Stimulated activated CD8-positive, alpha-beta memory T cell treated with anti-CD3 and anti-CD28 coated beads, Interleukin-4, amount 100 ng/mL, for 4 hours (primary cell): ENCODE measurements at places on chromosomes 16 and 17.

DNA sequence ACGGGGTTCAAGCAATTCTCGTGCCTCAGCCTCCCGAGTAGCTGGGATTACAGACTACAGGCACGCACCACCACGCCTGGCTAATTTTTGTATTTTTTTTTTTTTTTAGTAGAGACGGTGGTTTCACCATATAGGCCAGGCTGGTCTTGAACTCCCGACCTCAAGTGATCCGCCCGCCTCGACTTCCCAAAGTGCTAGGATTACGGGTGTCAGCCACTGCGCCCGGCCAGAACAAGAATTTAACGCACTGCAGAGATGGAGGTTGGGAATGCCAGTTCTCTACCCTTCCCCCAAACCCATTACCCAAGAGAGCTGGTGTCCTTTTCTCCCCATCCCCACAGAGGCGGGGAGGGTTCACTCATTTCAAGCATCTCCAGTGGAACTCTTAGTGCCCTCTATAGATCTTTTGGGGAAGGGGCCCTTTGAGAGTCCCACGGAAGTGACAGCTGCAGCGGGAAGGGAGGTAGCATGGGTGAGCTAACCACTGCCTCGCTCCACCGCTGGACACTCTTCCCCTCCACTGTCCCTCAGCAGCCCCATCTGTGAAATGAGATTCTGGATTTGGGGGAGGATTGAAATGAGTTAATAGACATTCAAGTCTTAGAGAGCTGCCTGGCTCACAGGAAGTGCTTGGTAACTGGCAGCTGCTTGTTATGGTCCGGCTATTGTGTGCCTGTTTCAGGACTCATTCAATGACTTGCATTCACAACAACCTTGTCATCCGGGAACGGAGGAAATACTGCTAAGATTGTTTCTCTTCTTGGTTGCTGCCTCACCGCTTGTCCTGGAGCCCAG lies 3.5 kb upstream of the UBALD2 start:
- no peak for DNase-seq

GRCh38 chr16:67100569-67101310 lies 9.0 kb upstream of the PHAF1 start:
- DNase-seq, result no peak

DNA sequence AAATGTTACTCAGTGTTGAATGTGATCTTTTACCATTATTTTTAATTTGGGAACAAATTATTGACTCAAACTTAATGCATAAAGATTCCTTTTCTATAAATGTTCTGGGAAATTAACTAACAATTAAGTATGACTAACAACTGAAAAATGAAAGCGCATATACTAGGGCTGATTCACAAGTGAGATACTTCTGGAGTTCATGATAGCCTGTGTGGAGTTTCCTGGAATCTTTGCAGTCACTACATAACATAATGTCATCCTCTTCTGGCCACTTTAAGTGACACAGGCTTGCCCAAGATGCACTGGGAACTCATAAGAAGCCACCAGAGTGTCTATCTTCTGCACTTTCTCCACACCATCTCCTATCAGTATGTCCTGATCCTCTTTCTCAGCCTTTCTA lies 450.3 kb upstream of the CDH11 start:
- DNase-seq, result no peak

GRCh38 chr16:72092832-72093447 lies 480 bp downstream of the TXNL4B start:
- DNase-seq, result no peak

GRCh38 chr16:12794486-12795387 lies 8.9 kb downstream of the CPPED1 start:
- DNase-seq, result no peak

DNA sequence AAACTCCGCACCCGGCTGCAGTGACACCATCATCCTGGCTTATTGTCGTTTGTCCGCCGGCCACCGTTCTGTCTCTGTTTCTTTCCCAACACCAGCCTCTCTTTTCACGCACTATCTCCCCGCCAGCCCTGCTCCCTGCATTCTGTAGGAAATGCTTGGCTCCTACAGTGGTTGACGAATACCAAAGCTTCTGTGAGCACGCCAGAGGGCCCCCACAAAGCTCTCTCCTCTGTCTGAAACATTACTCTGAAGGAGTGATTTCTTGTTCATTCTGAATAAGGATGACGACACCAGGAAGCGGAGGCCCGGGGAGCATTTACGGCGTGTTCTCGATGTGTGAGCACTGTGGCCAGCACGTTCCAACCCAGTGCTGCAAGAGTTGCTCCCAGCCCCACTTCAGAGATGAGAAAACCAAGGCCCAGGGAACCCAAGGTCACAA lies 58.8 kb downstream of the ADCY9 start:
- DNase-seq, result no peak

- DNase-seq, result no peak
Measured at GRCh38 chr17:57113656-57114055, 28.6 kb downstream of the AKAP1 start.

- no peak for DNase-seq
Measured at GRCh38 chr17:60941028-60941427, 263.4 kb downstream of the BCAS3 start.

DNA sequence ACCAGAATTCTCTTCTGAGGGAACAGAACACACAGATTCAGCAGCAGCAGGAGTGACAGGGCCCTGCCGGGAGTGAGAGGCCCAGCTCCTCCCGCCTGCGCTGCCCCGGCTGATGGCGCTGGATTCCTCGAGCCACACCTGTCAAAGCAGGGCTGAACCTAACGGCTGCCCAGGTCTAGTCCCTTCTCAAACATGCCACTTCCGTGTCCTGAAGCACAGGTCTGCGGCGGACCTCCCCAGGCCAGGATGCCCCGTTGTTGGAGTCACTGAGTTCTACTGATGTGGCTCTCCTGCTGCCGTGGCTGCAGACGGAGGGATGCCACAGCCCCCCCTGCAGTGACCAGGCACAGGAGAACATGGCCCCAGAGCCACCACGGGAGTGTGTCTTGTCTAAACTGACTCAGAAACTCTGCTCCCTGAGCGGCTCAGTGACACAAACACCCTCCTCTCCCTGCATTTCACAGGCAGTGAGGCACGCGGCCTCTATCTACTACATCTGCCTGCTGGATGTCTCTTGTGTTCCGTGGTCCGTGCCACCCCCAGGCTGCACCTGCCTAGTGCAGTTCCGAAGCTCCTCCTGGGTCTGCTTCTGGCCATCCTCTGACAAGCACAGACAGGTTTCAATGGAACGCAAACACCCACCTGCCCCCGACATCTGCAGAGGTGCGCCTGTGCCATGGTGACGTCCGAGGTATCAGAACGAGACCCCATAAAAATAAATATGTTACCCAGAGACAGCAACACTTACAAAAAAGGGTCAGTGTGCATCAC lies 44.7 kb upstream of the DNAH17 start:
- no peak for DNase-seq
